ENCODE measurements at places on chromosomes 11 and 22. TPM values are rescaled to one million over a fixed set of nuclear protein-coding genes. Genes with fewer than 3 reads are reported as not detected.

The INPP5J gene
- not detected for total RNA-seq

The POTEH gene
- not detected for total RNA-seq

The CD3D gene
- total RNA-seq, result 462 TPM

The PNPLA3 gene
- total RNA-seq, result 0.15 TPM

The CARD10 gene
- total RNA-seq, result not detected

The C1QTNF4 gene
- 0.39 TPM for total RNA-seq

The WNT11 gene
- total RNA-seq, result not detected

The CCDC90B gene
- total RNA-seq, result 28.1 TPM

The PHOX2A gene
- total RNA-seq, result not detected

The OR5L1 gene
- total RNA-seq, result not detected

The DMC1 gene
- 9.6 TPM for total RNA-seq

The LTO1 gene
- 27.5 TPM for total RNA-seq

The DEFB131B gene
- total RNA-seq, result not detected

The PLEKHB1 gene
- 12.6 TPM for total RNA-seq

The UPK3A gene
- total RNA-seq, result not detected

The OR8A1 gene
- total RNA-seq, result not detected

The IFITM10 gene
- 1.5 TPM for total RNA-seq

The CHRNA10 gene
- total RNA-seq, result 1.7 TPM

The FGF4 gene
- total RNA-seq, result not detected

The OR51E2 gene
- not detected for total RNA-seq

The DNAJB13 gene
- not detected for total RNA-seq

The GRAMD1B gene
- 27.2 TPM for total RNA-seq

The CSF2RB gene
- total RNA-seq, result 0.43 TPM

The PHLDB1 gene
- total RNA-seq, result 0.43 TPM

The MYO7A gene
- total RNA-seq, result not detected

The NAA40 gene
- 34.8 TPM for total RNA-seq

The MICAL3 gene
- 23.7 TPM for total RNA-seq

The SLC1A2 gene
- not detected for total RNA-seq

The MUC6 gene
- not detected for total RNA-seq

The ROM1 gene
- total RNA-seq, result 1.7 TPM

The MS4A12 gene
- total RNA-seq, result not detected

The IGF2 gene
- not detected for total RNA-seq

The ZNHIT2 gene
- 9.4 TPM for total RNA-seq

The BTBD18 gene
- not detected for total RNA-seq

The SPDYC gene
- not detected for total RNA-seq

The SUN2 gene
- 582 TPM for total RNA-seq

The OR52D1 gene
- total RNA-seq, result not detected

The ELFN2 gene
- 0.53 TPM for total RNA-seq

The BBOX1 gene
- total RNA-seq, result not detected

The OR51B4 gene
- not detected for total RNA-seq

The SYT12 gene
- total RNA-seq, result not detected

The TMPRSS5 gene
- 0.63 TPM for total RNA-seq

The TRPM5 gene
- 0.05 TPM for total RNA-seq

The MRGPRF gene
- not detected for total RNA-seq

The MISFA gene
- total RNA-seq, result 0.79 TPM

The PATE2 gene
- total RNA-seq, result not detected

The NECTIN1 gene
- 0.46 TPM for total RNA-seq

The AQP11 gene
- total RNA-seq, result 0.33 TPM

The GGTLC2 gene
- total RNA-seq, result not detected

The CABP4 gene
- total RNA-seq, result 3.7 TPM

The HEPN1 gene
- total RNA-seq, result not detected

The IGLL1 gene
- not detected for total RNA-seq

The JOSD1 gene
- total RNA-seq, result 71.7 TPM

The TTC38 gene
- 8.0 TPM for total RNA-seq

The MYRF gene
- 1.4 TPM for total RNA-seq

The OR2AG1 gene
- total RNA-seq, result not detected

The MPPED1 gene
- not detected for total RNA-seq

The TBX1 gene
- not detected for total RNA-seq

The PKP3 gene
- not detected for total RNA-seq
